Urothelium cell line (cell line): ENCODE measurements at places on chromosomes 6 and 20.
A peak's percentile ranks its signal among the peaks of the same experiment; 100 is the strongest.

DNA sequence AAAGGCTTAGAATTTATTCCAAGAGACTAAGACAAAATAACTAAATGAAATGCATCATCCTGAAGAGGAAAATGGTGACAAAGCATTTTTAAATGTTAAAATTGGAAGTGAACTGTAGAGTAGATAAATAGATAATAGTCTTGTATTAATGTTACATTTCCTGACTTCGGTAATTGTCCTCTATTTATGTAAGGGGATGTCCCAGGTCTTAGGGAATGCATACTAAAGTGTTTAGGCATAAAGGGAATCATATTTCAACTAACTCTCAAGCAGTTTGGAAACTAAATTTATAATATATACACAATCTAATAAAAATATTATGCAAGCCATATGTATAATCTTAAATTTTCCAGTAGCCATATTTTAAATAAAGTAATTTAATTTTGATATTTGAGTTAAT lies 159.3 kb downstream of the WDR27 start:
- no peak for DNase-seq

DNA sequence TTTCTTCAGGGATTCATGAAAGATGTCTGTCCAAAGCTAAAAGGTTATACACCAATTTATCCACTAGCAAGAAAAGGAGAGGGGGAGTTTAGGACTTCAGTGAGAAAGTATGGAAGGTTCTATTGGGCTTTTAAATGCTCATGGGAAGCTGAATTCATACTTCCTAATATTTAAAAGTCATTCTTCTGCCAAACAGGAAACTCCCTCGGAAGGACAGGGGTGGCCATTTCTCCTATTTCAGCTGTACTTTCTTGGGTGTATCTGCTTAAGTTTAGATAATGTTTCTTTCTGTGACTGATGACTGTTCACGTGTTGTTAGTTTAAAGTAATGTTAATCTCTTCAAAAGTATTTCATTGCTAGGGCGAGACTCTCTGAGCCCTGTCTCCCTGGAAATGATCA lies 80.5 kb upstream of the IFNGR1 start:
- no peak for DNase-seq

- DNase-seq: no peak
Measured at GRCh38 chr20:63135411-63135810, 80.5 kb downstream of the YTHDF1 start.

DNA sequence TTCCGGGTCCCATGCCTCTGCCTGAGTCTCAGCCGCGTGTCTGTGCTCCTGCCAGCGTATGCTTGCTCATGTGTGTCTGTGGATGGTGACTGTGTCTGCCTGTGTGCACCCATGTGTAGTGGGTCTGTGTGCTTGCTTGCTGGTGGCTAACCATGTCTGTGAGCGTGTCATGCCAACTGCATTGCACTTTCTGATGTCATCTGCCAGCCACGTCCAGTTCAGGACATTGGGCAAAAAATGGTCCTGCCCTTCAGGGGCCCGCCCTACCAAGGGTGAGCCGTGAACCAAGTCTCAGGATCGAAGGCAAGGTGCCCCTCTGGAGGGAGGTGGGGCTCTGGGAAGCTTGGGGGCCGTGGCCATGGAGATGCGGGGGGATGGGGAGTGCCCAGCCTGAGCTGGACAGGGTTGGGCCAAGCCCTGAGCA lies 9.4 kb upstream of the ZBTB46 start:
- no peak for DNase-seq

- DNase-seq: no peak
Measured at GRCh38 chr6:139148557-139149235, 13.8 kb downstream of the HECA start.

DNA sequence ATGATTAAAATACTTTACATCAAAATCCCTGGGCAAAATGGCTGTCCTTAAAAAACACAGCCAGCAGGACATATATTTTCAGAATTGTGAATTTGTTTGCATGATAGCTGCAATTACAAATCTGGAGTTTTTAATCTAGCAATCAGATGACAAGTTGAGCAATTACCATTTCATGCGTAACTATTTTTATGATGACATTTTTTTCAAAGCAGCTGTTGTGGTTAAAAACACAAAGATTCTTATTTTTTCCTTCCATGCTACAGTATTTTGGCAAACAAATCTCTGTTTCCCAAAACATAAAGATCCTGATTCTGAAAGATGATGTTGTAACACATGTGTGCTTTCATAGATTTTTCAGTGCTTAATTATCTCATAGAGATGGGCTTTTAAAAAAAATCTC lies 90.2 kb downstream of the PHACTR1 start:
- no peak for DNase-seq

GRCh38 chr20:58871533-58872102 lies 19.1 kb downstream of the GNAS start:
- no peak for DNase-seq

DNA sequence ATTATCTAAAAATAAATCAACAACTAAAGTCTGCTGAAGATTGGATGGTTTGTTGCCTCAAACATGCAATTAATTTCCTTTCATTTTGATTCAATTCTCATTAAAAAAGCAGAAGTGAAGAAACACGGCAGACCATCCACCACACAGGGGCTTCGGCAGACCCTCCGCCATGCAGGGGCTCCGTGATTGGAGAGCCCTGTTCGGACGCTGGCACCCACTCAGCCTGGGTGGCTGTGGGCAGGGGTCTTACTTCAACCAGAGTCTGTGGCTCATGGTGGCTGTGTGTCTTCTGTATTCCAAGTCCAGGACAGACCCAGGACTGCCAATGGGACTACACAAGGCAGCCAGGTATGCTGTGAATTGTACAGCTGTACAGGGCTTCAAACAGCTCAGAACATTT lies 86.9 kb upstream of the FRMD1 start:
- no peak for DNase-seq

DNA sequence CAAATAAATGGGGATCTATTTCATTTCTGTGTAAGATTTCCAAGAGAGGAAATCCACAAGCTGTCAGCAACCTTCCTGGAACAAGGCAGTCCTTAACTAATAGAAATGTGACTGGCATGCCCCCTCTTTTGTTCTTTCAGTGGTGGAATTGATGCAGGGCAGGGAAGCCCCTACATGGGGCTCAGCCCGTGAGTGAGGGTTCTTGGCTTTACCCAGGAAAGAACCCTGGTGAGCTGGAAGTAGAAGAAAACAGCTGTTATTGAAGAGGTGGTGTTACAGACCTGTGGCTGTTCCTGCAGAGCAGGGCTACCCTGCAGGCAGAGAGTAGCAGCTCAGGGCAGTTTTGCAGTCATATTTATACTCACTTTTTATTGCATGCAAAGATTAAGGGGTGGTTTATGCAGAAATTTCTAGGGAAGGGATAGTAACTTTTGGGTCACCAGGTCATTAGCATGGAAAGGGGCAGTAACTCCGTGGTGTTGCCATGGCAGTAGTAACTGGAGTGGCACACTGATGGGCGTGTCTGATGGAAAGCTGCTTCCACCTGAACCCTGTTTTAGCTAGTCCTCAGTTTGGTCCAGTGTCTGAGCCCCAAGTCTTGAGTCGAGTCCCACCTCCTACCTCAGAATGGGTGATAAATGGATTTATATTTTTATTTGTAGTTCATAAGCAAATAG lies 88.7 kb upstream of the SCP2D1 start:
- DNase-seq: no peak

GRCh38 chr20:36149469-36149868 lies 5.1 kb upstream of the EPB41L1 start:
- DNase-seq: no peak

GRCh38 chr6:35620706-35621105 lies 68.0 kb downstream of the FKBP5 start:
- no peak for DNase-seq

GRCh38 chr20:35059612-35060011 lies 33.0 kb downstream of the TRPC4AP start:
- no peak for DNase-seq

DNA sequence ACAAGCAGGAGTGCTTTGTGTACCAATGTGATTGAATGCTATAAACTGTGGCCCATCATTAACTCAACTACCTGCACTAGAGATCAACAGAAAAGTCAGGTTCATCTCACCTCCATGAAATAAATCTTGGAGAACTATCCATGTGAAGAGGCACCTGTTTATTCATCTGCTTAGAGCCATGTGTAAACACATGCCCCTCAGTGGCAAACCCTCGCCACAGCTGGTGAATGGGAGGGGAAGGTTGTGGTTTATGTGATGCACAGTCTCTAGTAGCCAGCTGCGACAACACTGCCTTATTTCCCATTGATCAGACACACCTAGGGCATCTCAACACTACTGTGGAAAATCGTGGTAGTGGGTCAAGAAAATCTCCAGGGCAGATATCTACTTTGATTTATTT lies 640.2 kb downstream of the PTPRT start:
- DNase-seq: no peak

GRCh38 chr6:80544976-80545722 lies 438.7 kb downstream of the BCKDHB start:
- DNase-seq: no peak

GRCh38 chr6:403659-404655 lies 12.4 kb downstream of the IRF4 start:
- DNase-seq: no peak

- no peak for DNase-seq
Measured at GRCh38 chr6:147195510-147195909, 8.7 kb upstream of the STXBP5 start.

GRCh38 chr6:52517502-52518278 lies 59.2 kb downstream of the TRAM2 start:
- DNase-seq: peak; percentile 97

DNA sequence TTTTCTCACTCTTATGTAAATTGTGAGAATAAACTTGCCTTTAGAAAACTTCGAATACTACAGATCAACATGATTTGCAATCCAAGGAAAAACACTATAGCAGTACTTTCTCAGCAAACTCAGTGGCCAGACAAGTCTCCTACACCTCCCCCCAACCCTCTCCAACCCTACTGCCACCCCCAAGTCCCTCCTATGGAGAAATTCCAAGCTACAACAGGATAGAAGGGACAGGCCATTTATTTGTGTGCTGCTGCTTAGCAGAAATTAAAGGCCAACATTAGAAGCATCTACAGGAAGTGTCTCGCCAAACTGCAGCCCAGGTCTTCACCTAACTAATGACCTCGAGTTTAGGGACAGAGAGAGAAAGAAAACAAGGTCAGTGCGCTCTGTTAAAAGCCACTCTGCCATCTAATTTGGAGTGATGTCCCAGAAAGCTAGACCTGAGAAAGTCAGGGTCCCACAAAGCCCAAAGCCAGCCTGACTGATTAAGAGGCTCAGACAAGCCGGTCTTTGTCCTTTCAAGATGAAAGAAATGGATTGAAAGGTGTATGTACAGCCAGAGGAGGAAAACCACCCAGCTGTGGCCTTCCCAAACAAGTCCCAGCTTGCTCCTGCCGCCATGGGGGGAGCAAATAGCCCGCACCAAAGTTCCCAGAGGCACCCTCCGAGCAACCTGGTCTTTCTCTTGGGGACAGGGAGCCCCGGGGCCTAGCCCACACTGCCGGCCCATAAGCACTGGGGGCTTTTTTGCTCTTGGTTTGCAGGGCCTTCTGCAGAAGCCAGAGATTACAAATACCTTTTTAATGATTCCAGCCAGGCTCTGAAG lies 3.4 kb downstream of the BMP7 start:
- no peak for DNase-seq

GRCh38 chr6:26659042-26659999 lies at the start of gene ZNF322:
Gene ZNF322 (minus strand): TSS chr6:26659746. CDS start chr6:26638553, 21,193 bp downstream.
- peak; percentile 96 for DNase-seq
